ENCODE measurements at places on chromosomes 11 and 22.

GRCh38 chr11:116309446-116309845 is 463.3 kb downstream of the BUD13 start:
- no peak for DNase-seq

- DNase-seq = no peak
These were observed 70.5 kb downstream of the NARS2 start for GRCh38 chr11:78504181-78504580.

DNA sequence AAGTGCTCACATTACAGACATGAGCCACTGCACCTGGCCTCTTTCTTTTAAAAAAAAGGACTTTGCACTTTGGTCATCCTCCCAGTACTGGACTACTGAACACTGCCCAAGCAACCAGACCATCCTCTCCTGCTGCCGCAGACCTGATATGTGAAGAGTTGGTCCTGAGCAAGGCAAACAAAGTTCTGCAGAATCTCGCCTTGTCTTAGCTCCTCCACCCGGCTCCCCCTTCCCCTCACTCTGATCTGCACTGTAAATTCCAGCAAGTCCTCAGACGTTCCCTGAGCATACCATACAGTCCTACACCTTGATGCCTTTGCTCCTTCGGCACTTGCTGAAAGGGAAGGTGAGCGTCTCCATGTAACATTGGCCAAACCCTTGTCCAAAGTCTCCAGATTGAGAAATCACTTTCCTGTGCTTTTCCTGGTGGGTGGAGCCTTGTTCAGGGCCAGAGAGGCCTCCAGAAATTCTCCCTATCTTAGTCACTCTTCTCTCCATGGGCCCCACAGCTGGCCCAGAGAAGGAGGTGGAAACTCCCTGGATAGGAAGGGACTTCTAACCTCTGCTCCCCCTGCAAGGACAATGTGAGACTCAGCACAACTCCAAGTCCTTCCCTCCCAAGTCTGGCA is 47.0 kb upstream of the TIMP3 start:
- DNase-seq = no peak

GRCh38 chr11:6850526-6850925 is 5.0 kb downstream of the OR10A5 start:
- DNase-seq = no peak

- no peak for DNase-seq
These were observed 2.3 kb upstream of the ADORA2A start for GRCh38 chr22:24424901-24425775.

- DNase-seq = no peak
These were observed 38.9 kb downstream of the MUC2 start for GRCh38 chr11:1113405-1114201.

- no peak for DNase-seq
These were observed 47.5 kb downstream of the SGSM3 start for GRCh38 chr22:40417881-40418280.

- no peak for DNase-seq
These were observed 1.3 kb downstream of the WEE1 start for GRCh38 chr11:9574622-9575259.

DNA sequence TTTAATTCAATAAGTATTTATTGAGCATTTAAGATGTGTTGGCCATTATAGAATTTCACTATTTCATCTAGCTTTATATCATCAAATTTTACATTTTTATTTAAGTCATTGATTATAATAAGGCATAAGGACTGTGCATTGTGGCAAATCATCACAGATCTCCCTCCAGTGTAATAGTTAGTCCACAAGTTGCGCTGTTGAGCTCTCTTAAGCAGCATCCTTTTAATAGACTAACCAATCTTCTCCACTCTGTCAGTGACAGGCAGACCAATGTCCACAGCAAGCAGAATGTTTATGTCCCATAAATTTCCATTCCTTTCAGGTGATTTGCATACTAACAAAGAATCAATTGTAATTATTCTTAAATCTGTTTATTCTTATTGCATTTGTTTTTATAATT is 595.3 kb upstream of the CCDC90B start:
- DNase-seq = no peak

DNA sequence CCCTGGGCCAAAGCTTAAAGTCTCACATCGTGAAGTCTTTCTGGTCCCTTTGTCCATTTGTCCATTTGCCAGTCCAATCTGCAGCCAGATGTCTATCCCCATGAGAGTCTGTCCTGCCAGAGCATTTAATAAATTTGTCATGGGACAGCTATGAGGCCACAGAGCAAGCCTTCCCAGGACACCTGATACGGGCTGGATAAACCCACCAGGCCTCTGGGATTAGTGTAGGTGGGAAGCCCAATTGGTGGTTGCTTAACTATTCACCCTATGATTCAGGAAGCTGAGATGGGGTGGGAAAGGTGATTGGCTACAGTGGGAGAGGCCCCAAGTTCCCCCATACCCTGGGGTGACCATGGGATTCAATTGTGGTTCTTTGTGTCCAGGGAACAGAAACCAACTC is 39.9 kb downstream of the MYEOV start:
- DNase-seq = no peak

DNA sequence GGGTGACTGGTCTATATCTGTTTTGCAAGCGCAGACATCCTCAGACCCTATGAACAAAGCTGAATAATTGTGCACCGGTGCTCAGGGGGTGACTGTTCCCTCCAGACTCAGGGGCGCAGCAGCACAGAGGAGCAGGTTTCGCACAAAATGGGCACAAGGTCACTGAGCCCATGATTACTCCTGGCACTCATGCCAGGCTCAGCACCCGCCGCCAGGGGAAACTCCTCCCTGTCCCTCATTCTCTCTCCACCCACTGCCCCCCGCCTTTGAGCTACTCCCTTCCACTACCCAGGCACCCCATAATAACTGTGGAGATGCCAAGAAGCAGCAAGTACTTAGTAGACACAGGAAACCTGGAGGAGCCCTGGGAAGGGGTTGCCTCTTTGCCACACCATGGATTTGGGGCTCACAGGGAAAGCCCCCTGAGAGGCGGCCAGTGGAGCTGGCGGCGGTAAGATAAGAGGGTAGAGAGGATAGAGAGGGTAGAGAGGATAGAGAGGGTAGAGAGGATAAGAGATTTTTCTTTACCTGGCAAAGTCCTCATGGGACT is 198.8 kb downstream of the CTTN start:
- no peak for DNase-seq

DNA sequence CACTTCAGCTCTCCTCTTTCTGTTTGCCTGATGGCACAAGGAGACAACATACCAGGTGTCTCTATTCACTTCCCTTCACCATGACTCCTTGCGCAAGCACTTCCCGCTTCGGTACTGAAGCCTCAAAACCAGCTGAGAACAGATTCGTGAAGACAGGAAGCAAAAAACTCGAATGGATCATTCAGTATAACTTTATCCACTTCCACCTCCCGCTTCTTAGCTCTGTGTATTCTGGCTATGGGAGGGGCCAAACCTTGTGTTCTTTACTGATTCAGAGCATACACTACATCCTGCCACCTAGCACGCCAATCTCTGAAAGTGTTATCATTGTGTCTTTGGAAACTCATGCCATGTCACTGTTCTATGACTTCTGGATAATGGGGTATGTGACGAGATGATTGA is 62.2 kb upstream of the ADA2 start:
- no peak for DNase-seq

DNA sequence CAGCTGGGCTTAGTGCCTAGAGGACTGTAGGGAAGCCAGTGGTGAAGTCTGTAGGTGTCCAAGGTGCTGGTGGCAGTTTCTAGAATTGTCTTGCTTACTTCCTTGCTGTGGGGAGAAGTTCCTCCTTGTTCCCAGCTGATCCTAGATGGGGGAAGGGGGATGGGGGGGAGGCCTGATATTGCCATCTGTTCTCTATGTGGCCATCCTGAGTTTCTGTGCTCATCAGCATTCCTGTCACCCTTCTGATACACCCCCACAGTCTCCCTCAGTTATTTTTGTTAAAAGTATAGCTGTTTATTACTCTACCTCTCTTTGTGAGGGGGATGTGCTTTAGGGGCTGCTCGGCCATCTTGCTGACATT is 36.5 kb downstream of the MADD start:
- no peak for DNase-seq

DNA sequence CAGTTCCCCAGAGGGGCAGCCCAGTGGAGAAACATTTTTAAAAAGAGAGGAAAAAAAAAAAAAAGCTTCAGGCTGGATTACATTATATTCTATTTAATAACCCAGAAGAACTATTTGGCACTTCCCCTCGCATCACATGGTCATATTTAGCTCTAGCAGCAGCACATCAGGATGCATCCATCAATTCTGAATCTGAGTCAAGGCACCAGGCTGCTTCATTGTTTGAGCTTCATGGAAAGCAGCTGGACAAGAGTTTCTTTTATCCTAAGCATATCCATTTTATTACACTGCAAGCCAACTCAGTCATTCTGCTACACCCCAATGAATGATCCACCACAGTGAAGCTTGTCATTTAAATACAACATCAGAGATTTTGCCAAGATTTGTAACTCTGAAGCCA is 10.0 kb downstream of the SPTY2D1 start:
- DNase-seq = no peak

- no peak for DNase-seq
These were observed 51.8 kb upstream of the SC5D start for GRCh38 chr11:121240650-121241303.

- no peak for DNase-seq
These were observed 37.9 kb downstream of the PIK3C2A start for GRCh38 chr11:17169876-17170275.

- no peak for DNase-seq
These were observed 28.6 kb upstream of the GAB2 start for GRCh38 chr11:78446210-78446609.
